ENCODE measurements at places on chromosomes 2 and 18.

- no peak for DNase-seq
These were observed 125.6 kb upstream of the DLX2 start for GRCh38 chr2:172228177-172228808.

DNA sequence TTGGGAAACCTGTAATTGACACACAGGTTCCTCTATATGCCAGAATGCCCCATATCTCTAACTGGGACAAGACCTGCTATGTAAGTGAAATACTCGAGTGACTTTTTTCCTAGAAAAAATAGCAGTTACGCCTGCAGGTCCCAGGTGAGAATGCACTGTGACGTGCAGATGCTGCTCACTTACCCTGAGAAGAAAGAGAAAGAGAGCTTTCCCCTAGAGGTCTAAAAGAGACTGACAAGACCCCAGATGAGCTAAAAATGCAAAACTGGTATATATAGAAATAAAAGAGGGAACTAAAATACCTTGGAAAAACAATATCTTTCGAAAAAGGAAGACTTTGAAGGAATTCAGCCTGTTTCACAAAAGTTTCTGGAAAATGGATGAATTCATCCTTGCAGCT lies 383.0 kb upstream of the DCC start:
- no peak for DNase-seq

GRCh38 chr2:96601382-96602292 lies 36.5 kb downstream of the KANSL3 start:
- no peak for DNase-seq

DNA sequence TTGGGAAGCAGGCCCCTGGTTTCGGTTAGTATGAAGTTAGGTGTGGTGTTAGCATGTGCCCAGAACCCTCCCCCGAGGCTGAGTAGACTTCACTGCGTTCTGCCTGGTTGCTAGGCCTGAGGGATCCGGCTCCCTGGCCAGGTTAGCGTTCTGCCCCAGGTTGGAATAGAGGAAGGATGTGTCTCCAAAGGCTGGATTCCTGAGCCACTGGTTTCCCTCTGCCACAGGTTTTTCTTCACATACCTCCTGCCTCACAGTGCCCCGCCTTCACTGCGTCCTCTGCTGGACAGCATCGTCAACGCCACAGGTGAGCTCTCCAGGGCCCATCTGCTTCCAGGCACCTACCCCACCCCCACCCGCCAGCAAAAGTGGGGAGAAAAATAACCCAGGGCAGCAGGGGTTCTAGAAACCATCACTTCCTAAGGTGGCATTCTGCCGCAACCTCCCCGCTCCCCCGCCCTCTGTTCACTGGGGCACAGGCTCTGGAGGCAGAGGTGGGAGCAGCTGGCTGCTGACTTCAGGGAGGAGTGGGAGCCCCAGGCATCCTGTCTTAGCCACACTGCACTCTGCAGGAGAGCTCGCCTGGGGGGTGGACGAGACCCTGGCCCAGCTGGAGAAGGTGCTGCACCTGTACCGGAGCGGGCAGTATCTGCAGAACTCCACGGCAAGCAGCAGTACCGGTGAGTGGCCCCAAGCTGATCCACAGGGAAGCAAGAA lies 7.1 kb downstream of the PKDCC start:
- no peak for DNase-seq

DNA sequence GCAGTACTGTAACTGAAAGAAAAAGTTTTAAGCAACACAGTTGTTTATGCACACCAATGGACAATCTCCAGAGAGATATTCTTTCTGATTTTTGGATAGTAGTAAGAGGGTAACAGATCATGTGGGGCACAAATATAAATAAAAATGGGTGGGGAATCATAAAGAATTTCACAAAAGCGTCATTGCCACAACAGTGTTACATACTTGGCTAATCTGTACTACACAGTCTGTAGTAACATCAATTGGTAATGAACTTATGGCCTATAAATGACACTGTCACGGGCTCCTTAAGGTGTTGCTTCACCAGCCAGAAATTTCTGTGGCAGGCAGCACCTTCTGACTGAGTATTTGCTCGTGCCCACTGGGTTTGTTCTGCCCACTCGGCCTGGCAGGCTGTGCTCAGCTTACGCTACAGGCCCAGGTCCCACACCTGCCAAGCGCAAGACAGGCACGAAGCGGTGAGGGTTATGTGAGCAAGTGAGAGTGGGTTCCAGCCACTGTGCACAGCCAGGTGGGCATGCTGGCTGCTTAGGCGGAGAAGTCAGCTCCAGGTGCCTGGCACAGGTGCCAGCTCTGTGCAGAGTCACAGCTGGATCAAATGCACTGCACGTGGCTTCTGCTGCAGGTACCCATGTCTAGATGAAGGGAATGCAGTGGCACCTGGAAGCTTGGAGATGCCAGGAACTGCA lies 532.5 kb upstream of the SLC39A10 start:
- DNase-seq, result no peak

GRCh38 chr2:60633615-60634014 lies 80.2 kb upstream of the BCL11A start:
- no peak for DNase-seq

DNA sequence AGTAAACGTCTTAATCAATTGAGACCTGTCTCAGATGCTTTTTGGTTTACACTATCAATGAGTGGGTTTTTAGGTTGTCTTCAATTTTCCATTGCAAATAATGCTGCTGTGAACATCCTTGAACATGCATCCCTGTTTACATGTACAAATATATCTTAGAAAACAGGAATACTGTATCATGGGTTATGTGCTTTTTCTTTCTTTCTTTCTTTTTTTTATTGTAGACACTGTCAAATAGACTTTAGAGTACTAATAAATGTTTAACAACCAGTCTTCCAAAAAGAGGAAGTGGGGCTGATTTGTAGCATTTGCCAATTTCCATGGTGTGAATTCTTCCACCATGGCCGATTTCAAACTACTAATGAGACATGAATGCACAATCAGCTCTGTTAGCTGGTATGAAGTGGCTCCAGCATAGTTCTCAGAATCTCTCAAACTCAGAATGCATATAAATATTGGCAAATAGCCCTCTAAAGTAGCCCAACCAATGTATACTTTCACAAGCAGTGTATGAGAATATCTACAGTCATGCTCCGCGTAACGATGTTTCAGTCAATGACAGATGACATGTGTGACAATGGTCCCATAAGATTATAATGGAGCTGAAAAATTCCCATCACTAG lies 50.3 kb upstream of the B3GNT2 start:
- no peak for DNase-seq

DNA sequence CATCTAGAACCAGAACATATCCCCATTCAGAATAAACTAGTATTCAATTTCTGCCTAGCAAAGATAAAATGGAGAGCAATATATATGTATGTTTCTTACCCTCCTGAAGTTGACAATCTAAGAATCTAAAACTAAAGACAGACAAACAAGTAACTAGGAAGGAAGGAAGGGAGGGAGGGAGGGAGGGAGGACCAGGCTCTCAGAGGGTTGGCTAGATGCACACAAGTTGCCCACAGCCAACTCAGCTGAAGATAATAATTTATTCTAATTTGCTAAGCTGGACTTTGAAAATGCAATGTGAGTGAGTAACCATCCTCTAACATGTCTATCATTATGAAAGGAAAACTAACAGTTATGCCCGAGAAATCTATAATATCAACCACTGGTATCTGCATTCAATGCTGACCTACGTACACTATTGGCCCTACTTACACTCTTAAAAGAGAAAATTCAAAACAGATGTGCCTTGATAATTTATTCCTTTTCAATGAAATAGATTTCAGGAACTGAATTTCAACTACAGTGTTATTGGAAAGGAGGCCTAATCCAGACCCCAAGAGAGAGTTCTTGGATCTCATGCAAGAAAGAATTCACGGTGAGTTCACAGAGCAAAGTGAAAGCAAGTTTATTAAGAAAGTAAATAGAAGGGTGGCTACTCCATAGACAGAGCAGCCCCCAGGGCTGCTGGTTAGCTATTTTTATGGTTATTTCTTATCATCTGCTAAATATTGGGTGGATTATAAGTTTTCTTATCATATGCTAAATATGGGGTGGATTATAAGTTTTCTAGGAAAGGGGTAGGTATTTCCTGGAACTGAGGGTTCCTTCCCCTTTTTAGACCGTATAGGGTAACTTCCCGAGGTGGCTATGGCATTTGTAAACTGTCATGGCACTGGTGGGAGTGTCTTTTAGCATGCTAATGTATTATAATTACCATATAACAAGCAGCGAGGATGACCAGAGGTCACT lies 288.5 kb upstream of the SLC39A10 start:
- DNase-seq, result no peak

DNA sequence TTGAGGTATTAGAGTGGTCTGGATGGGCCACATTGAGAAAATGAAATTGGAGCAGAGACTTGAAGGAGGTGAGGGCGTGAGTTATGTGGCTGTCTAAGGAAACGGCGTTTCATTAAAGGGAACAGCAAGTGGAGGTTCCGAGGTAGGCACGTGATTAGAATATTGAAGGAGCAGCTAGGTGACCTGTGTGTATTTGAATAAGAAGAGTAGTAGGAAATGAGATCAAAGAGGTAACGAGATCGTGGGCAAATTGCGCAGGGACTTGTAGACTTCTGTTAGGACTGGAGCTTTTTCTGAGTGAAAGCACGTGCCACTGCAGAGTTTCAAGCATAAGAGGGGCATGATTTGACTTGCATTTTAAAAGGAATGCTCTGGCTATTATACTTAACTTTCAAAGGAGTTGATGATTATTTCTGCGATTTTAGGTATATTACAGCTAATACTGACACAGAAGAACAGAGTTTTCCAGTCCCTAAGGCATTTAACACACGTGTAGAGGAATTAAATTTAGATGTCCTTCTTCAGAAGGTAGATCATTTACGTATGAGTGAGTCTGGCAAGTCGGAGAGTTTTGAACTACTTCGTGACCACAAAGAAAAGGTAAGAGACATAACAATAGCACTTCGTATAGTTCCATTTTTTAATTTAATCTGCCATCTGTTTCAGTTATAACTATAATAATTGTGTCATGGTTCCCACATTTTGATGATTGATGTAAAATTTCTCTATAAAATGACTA lies 48.7 kb downstream of the RMDN2 start:
- DNase-seq, result no peak

DNA sequence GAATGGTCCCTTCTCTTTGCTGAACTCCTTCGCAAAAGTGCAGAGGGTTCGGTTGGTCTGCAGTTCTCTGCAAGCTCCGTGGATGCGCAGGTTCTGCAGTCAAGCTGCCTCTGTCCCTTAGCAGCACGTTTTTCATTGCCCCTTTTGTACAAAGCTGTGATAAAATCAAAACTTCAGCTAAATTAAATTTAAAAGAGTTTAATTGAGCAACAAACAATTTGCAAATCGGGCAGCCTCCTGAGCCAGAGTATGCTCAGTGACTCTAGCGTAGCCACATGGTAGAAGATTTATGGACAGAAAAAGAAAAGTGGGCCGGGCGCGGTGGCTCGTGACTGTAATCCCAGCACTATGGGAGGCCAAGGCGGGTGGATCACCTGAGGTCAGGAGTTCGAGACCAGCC lies 18.8 kb downstream of the TSN start:
- no peak for DNase-seq
